SK-N-DZ (cell line): ENCODE measurements at places on chromosomes 6 and 20.

DNA sequence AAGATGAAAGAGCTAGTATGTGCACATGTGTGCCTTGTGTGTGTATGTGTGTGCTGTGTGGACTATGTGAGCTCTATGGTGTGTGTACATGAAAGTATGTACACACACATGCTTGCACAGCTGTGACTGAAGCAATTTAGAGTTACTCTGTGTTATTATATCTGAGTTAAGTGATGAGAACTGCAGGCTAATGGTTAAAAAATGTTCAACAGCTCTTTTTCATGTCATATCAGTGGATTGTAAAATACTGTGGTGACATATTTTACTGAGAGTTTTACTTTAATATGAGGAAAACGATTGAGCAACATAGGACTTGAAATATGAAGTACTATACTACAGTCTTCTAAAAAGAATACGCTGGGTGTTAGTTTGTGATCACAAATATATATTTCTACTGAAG lies 195.7 kb upstream of the KCNK16 start:
- DNase-seq = no peak

GRCh38 chr20:8386991-8387390 lies 254.9 kb downstream of the PLCB1 start:
- no peak for DNase-seq

DNA sequence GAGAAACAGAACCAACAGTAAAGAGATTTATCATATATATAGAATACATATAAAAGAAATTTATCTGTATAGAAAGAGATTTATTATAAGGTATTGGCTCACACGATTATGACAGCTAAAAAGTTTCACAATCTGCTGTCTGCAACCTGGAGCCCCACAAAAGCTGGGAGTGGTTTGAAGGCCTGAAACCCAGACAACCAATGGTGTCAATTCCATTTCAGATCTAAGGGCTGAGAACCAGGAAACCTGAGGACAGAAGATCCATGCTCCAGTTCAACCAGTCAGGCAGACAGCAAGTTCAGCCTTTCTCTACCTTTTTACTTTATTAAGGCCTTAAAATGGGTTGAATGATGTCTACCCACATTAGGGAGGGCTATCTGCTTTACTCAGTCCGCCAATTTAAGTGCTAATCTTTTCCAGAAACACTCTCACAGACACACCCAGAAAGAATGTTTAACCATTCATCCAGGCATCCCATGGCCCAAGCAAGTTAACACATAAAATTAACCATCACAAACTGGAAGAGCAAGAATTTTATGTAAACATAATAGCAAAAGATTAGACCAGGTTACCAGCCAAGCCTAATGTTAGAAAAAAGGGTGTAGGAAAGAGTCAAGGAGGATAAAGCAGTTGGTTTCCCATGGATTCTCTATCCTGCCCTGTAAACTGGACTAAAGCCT lies 170.9 kb downstream of the FUT9 start:
- DNase-seq = no peak

DNA sequence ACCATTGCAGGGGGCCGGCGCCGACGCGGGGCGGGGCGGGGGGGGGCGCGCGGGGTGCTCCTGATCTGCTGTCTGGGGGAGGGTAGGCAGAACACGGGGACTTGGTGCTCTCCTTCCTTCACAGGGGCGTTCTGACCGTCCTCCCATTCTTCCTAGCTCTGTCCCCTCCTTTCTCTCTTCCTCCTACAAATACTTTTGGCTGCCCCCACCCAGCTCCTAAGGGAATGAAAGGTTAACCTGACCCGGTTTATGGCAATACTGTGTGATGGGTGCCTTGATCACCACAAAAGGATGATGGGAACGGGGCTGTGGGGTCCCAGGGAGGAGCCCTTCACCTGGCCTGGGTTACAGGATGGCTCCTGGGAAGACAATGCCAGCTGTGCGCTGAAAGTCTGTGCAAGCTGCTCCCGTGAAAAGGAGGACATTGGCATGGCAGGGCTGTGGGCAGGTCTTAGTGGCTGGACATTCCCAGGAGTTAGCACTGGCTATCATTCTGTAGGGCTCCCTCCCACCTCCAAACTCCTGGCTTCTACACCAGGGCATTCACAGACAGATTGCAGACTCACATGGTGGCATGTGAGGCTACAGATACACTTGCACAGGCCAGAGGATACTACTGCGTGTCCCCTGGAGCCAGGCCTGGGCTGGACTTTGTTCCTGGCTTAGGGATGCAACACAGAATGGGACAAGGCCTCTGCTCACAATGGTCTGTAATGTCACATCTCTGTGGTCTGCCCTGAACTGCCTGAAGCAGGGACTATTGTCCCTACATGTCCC lies 1.9 kb upstream of the TPD52L2 start:
- no peak for DNase-seq

DNA sequence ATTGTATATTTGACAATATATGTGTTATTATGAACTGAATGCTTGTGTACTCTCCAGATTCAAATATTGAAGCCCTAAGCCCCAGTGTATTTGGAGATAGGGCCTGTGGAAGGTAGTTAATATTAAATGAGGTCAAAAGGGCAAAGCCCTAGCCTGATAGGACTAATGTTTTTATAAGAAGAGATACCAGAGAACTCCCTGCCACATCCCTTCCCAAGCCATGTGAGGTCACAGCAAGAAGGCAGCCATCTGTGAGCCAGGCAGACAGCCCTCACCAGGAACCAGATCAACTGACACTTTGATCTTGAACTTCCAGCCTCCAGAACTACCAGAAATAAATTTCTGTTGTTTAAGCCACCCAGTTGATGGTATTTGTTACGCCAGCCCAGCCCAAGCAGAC lies 36.4 kb upstream of the FBXL4 start:
- DNase-seq = no peak

- no peak for DNase-seq
Observed at GRCh38 chr20:6135347-6135746, 12.5 kb upstream of the FERMT1 start.

GRCh38 chr6:16388488-16388887 lies 150.1 kb downstream of the GMPR start:
- DNase-seq = no peak

- DNase-seq = no peak
Observed at GRCh38 chr6:12232339-12232738, 57.8 kb upstream of the EDN1 start.

- DNase-seq = no peak
Observed at GRCh38 chr6:149473080-149474052, 11.4 kb downstream of the ZC3H12D start.

DNA sequence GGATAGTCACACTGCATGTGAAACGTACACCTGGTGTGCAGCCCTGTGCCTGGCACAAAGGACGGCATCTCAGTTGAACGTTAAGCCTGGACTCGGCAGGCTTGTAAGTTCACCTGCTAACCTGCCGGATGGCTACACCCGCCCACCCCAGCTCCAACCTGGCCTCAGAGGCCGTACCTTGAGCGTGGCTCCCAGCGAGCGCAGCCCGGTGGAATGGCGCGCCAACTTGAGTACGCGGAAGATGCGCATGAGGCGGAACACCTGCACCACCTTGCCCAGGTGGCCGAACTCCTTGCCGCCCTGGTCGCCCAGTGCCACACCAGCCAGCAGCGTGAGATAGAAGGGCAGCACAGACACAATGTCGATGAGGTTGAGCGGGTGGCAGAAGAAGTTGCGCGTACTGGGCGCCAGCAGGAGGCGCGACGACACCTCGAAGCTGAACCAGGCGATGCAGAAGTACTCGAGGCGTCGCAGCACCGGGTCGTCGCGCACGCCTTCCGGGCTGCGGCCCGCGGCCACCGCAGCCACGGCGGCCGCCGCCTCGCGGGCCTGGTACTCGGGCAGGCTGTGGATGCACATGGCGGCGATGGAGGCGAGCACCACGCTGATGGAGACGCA lies 3.3 kb downstream of the KCNS1 start:
- DNase-seq = no peak

GRCh38 chr20:22722811-22723210 lies 138.4 kb upstream of the FOXA2 start:
- DNase-seq = no peak

GRCh38 chr6:75397171-75397570 lies 96.4 kb downstream of the FILIP1 start:
- DNase-seq = no peak

- no peak for DNase-seq
Observed at GRCh38 chr6:72784581-72784980, 162.7 kb downstream of the KCNQ5 start.

- no peak for DNase-seq
Observed at GRCh38 chr20:18851629-18852028, 38.0 kb downstream of the SCP2D1 start.

GRCh38 chr6:11628562-11628961 lies 91.0 kb downstream of the TMEM170B start:
- DNase-seq = no peak

GRCh38 chr6:123118811-123119210 lies 122.8 kb downstream of the CLVS2 start:
- DNase-seq = no peak

DNA sequence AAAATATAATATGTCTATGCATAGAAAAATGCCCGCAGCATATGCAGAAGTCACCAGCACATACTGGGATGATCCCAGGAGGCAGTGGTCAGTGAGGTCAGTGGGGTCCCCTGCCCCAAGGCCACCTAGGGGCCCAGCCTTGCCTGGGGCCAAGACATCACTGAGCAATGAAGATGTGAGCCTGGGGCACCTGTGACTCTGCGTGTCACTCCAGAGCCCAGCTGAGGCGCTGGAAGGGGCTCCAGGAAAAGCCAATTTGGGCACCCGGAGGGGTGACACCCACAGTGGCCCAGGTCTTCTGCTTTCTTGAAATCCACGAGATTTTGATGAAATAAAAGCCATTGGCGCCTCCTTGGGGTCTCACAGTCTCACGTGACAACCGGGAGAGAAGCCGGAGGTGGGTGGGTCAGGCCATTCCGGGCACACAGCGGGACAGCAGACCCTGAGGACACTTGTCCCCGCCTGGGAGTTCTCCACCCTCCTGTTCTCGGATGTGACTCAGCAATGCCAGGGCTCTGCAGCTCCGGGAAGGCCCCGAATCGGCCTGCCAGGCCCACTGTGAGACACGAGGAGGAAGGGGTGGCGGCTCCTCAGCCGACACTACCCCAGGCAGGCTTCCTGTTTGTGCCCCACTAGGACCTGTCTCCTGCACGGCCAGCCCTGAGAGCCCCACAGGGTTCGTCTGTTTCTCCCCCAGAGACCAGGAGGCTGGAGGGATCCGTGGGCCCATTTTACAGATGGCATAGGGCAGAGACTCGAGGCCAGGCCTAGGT lies 24.4 kb upstream of the SLCO4A1 start:
- DNase-seq = no peak

DNA sequence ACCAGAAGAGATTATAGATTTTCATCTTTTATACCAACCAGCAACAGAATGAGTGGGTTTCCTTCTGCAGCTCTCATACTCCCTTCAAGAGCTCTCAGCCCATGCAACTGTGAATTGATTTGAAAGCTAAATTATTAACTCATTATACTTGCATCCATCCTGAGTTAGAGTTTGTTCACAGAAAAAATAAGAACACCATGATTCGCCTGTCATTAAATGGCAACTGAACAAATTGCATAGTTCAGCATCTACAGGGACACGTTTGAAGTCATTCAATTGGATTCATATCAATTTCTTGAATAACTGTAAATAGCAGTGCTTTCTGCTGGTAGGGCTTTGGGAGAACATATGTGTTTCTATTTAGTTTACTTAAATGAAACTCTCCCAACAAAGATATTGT lies 65.7 kb downstream of the NKAIN2 start:
- DNase-seq = no peak
